T-cell (primary cell): ENCODE measurements at places on chromosomes 7 and 10.

GRCh38 chr7:34655384-34655783 is 2.6 kb upstream of the NPSR1 start:
- DNase-seq, result no peak

DNA sequence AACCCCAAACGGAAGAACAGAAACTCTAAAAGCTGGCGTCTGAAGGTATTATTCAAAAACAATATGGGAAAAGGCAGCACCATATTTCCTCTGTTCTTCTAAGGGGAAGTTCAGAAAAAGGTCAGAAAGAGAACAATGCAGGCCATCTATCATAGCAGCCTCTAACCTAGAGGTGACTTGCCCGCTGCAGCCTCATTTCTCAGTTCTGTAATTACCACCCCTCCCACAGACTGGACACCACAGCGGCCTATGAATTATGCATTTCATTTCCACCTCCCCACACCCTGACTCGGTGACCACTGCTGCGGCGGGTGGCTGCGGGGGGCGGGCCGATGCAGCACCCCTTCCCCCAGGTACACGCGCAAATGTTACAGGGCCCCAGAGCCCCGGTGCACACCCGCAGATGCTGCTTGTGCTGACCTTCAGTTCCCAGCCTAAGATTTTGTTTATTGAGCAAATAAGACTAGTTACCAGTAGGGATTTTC is 125.5 kb downstream of the CLEC2L start:
- no peak for DNase-seq

DNA sequence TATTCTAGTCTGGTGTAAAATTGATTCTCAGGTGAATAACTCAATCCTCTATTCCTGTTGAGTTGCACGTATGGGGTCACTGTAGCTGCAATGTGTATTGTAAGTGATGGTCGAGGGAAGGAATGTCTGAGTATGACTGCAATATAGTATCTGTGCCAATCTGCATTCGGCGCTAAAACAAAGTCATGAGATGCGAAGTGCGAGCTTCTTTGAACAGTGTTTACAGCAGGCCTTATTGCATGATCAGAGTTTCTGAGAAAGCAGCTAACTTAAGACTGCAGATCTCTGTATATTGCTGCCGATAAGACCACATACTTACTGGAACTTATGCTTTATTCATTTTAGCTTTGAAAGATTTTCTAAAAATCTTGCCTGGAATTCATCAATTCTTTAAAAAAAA is 341.7 kb upstream of the BMPER start:
- DNase-seq, result no peak

DNA sequence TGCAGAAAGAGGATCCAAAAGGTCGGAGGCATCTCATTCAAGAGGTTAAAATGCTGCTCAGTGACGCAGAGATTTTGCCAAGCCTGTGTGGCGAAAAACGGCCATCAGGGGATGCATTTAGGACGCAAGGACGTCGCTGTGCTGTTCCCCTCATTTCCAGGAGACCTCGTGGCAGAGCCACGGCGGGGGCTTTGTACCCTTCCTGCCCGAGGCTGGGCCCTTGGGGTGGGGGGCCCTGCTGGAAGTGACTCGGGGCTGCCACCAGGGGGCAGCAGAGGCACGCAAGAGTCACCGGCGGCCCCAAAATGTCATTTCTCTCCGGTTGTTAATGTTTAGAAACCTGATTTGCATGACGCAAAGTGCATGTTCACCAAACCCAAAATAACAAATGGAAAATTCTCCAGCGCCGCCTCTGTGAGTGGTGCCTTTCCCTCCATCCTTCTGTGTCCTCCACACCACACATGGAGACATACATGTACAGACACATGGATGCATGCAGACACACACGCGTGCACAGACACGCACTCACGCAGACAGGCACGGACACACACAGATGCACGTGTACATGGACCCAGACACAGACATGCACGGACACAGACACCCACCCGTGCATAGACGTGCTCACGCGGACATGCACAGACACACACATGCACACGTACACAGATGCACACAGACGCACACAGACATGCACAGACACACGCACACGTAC is 51.0 kb upstream of the NKX6-2 start:
- peak; percentile 46 for DNase-seq

DNA sequence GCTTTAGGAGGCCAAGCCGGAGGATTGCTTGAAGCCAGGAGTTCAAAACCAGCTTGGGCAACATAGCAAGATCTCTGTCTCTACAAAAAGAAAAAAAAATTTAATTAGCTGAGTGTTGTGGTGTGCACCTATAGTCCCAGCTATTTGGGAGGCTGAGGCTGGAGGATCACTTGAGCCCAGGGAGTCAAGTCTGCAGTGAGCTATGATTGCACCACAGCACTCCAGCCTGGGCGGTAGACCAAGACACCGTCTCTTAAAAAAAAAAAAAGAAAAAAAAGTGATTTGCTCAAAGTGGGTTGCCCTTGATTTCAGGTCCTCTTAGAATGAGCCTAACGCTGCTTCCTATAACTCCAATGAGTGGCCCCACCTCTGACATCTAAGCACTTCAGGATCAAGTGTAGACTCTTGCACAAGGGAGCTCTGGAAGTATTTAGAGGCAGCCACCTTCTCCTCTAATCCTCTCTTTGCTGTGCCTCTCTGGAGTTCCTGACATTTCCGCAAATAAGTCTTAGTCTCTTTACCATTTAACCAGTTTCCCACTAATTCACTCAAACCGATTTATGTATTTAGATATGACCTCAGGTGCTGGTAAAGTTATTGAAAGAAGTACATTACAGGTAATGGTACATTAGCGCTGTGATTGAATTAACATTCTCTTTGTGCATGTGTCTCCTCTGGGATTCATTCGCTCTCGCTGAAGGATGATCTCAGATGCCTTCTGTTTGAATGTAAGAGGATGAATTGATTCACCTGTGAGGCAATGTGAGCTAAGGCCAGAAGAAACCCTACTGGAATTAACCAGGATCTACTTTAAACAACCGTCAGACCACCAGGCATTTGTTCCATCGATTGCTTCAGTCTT is 60.8 kb upstream of the CELF2 start:
- no peak for DNase-seq

GRCh38 chr10:21603721-21604120 is 69.7 kb downstream of the MLLT10 start:
- DNase-seq, result no peak

GRCh38 chr7:15682751-15683245 is 3.7 kb downstream of the MEOX2 start:
- DNase-seq, result no peak
